ENCODE measurements at places on chromosomes 1 and 21. TPM values are rescaled to one million over a fixed set of nuclear protein-coding genes. Genes with fewer than 3 reads are reported as not detected.

GRCh38 chr21:25565272-25566211 lies 41.7 kb downstream of the MRPL39 start:
- no peak for DNase-seq

DNA sequence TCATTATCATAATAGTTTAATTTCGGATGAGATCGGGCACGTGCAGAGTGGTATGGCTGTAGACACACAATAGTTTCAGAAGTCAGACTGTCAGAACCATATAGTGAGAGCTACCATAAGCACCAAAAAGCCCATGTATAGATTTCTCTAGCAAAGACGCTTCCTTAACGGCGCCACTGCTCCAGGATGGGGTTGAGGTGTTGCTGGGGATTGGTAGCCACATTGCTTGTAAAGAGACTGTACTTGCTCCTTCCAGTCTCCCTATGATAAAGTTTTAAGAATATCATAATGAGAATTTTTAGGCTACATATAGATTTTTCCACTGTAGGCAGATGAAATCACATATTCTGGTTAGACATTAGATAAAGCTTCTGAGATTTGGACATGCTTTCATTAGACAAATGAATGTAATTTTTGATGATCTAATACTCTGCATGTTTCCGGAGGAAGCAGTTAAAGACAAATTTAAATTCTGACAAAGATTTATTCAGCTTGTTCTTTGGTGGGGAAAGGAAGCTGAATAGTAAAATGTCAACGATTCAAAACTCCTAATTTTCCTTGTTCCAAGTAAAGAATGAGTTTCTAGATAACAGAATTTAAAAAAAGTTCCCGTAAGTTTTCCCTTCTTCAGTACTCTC lies 77.7 kb downstream of the MAP3K7CL start:
- no peak for DNase-seq

GRCh38 chr1:68320349-68320748 lies 88.0 kb upstream of the WLS start:
- no peak for DNase-seq

DNA sequence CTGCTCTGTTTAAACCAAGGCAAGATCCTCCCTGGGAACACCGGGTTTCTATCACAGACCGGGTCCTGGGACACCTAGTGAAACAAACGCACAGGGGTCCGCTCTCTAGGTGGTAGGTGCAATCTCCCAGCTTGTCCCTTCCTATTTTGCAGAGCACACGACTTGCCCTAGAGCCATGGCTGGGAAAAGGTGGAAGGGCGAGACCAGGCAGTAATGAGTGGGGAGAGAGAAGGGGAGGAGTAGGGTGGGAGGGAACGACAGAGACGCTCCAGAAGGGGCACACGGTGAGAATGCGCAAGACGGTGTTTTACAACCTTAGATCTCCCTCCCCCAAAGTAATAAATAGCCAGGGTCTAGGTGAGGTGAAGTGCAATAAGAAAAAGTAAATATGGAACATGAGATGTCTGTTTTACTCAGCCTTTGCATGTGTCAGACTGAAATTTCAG lies 9.3 kb upstream of the ARHGAP29 start:
- DNase-seq, result no peak

DNA sequence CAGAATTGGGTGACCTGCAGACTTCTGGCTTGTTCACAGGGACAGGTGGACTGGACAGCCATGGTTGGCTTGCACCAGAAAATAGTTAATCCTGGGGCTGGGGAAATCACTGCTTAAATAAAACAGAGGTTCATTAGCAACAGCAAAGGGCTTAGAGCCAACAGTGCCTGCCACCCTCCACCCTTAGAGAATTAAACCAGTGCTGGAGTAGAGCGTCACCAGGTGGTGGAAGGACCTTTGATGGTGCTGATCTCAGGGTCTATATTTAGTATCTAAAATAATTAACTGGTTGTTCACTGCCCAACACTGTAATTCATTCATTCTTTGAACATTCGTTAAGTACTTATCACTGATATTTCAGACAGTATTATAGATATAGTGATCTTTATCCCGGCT lies 34.7 kb upstream of the PDE9A start:
- DNase-seq, result no peak

GRCh38 chr1:94535879-94536278 lies 5.7 kb downstream of the F3 start:
- no peak for DNase-seq

DNA sequence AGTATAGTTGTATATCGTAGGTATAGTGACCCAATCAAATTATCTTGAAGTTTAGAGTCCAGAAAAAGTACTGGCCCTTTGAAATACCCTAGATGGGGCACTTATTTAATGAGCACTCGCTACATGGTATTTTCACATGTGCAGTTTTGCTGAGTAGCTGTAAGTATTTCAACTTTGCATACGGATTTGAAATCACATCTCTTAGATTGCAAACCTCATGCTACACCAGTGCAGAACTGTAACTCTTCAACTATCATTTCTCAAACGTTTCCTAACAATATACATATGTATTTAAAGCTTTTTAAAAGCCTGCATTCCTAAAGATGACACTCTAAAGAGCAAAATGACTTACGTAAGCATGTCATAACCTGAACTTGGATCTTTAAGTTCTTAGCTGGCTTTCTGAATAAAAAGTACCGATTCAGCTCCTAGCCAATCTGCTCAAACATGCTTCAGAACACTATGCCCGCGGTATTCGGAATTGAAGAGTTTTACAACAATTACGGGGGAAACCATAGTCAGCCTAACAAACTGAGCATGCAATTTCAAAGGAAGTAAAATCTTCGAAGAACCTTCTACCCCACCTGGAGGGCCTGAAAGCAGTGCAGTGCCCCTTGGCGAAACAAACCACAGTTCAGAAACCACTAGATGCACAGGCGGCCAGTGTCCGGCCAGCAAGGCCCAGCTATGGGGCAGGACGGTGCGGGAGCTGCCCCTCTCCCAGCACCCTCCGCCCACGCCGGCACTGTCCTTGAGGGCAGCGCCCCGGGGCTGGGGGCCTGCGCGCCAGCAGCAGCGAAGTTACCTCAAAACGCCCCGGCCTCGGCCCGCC lies 863 bp downstream of the FH start:
- no peak for DNase-seq

DNA sequence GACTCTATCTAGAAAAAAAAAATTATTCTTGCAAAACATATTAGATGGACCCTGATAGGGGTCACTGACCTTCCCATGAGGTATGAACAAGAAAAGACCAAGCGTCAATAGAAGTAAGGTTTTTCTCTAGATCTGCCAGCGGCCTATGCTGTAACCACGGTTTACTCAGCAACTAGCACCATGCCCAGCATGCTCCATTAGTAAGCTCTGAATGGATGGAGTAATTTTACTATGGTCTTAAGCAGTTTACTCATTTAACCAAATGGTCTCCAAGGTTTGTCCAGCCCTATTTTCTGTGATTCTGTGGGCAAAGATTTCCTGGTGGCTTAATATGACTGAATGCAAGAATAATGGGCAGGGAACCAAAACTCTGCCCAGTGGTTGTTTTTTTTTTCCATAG lies 113.9 kb downstream of the ADSS2 start:
- no peak for DNase-seq

DNA sequence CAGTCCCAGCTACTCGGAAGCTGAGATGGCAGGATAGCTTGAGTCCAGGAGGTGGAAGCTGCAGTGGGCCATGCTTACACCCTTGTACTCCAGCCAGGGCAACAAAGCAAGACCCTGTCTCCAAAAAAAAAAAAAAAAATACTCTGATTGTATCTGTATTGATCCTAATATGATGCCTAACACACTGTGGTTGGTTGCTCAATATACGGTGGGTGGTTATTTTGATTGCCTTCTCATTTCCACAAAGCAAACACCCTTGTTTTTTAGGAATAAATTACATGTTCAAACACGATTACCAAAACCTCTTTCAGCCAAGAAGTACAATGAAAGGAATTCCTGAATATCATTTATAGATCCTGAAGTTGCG lies 3.4 kb downstream of the EGLN1 start:
- no peak for DNase-seq

GRCh38 chr1:185045814-185046492 lies 595 bp downstream of the RNF2 start:
- DNase-seq, result peak; percentile 36

DNA sequence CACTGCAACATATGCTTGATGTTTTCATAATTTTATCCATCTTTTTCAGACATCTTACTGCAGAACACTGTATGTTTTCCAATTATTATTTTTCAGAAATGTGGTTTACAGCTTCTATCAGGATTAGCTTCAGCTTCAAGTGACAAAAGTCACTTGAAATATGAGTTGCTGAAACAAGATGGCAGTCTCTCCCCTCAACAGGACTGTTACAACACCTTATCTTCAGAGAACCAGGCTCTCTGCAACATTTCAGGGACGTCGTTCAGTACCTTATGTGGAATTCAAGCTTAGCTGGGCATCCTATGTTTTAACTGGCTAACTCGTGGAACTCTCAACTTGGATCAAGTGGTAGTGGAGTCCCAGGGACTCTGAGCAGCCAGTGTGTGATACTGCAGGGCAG lies 2.0 kb upstream of the UBE2G2 start:
- DNase-seq, result no peak

DNA sequence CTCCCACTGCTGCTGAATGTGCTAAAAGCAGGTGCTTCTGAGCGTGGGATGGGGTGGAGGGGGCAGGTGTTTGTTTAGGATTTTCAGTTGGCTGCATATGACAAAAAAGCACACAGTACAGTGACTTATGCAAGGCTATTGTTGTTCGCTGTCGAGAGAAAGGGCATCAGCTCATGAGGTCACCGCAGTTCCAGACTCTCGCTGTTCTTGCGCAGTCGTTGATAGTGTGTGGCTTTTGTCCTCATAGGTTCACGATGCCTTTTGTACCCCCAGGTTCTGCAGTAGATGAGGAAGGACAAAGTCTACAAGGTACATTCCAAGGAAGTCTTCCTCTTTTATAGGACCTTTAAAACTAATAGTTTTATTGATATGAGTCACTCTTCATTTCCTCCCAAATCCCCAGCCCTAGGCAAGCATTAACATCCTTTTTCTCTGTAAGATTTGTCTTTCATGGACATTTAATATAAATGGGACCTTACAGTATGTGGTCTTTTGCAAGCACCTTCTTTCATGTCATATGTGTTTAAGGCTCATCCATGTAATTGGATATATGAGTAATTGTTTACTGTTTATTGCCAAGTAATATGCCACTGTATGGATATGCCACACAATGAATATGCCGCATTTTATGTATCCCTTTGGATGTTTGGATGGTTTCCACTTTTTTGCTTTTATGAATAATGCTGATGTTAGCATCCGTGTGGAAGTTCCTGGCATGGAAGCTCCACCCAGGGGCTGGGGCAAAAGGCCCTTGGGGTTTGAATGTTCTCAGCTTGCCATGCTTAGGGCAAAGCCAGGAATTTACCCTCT lies 14.5 kb upstream of the NLRP3 start:
- DNase-seq, result no peak

DNA sequence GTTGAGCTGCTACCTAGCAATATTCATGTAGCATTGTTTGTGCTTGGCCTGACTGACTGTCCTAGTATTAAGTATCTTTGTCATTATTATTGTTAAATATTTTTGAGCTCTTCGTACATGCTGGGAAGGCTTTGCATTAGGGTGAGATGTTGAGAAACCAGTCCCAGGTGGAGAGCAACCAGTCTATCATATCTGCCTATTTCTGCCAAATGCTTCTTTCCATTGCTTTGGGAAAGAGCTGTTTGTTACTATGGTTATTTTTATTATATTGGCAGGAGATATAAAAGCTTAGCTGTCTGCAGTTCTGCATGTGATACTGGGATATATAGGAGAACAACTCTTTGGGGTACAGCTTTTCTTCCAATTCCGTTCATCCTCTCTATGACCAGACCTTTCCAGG lies 85.1 kb downstream of the CLDN17 start:
- no peak for DNase-seq

DNA sequence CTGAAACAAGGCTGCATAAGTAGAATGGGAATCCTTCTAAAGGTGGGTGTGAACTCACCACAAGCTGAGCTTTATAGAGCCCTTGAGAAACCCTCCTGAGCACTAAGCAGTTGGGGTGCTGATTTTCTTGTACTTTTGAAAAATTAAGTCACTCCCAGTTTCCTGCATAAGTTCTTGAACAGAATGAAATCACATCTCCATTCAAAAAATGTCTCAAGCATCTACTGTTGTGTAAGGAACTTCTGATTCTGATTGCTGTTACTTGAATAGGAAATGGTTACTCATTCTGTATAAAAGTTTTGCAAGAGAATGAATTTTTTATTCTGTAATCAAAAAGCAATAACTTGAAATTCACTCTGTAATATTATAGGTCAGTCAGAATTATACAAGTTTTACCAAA lies 50.8 kb upstream of the WNT2B start:
- DNase-seq, result no peak

Gene KPRP
- total RNA-seq, result not detected

Gene SPAG17
- 14.9 TPM for total RNA-seq

Gene MAP1LC3C
- total RNA-seq, result not detected

Gene S100A10
- 432 TPM for total RNA-seq

Gene C1orf52
- total RNA-seq, result 42.2 TPM

Gene C1orf56
- total RNA-seq, result 7.0 TPM

Gene TUFT1
- total RNA-seq, result 14.4 TPM

Gene ZNF593OS
- total RNA-seq, result not detected

Gene LORICRIN
- total RNA-seq, result not detected

Gene TSTD1
- 54.7 TPM for total RNA-seq

Gene TMEM234
- total RNA-seq, result 43.2 TPM

Gene RAB42
- total RNA-seq, result 2.1 TPM

Gene CR2
- 0.24 TPM for total RNA-seq

Gene TMEM200B
- total RNA-seq, result 13.3 TPM

Gene RSBN1
- total RNA-seq, result 29.1 TPM

Gene FAM177B
- total RNA-seq, result not detected

Gene C1orf87
- total RNA-seq, result not detected

Gene DYRK3
- 9.1 TPM for total RNA-seq

Measured in progenitor cell of endocrine pancreas (in vitro differentiated cells).